Activated CD8-positive, alpha-beta memory T cell treated with anti-CD3 and anti-CD28 coated beads for 24 hours (primary cell): ENCODE measurements at places on chromosomes 4 and X.
A peak's percentile ranks its signal among the peaks of the same experiment; 100 is the strongest.

- DNase-seq: no peak
These were observed 2.4 kb upstream of the SLC9A6 start for GRCh38 chrX:135982860-135983259.

DNA sequence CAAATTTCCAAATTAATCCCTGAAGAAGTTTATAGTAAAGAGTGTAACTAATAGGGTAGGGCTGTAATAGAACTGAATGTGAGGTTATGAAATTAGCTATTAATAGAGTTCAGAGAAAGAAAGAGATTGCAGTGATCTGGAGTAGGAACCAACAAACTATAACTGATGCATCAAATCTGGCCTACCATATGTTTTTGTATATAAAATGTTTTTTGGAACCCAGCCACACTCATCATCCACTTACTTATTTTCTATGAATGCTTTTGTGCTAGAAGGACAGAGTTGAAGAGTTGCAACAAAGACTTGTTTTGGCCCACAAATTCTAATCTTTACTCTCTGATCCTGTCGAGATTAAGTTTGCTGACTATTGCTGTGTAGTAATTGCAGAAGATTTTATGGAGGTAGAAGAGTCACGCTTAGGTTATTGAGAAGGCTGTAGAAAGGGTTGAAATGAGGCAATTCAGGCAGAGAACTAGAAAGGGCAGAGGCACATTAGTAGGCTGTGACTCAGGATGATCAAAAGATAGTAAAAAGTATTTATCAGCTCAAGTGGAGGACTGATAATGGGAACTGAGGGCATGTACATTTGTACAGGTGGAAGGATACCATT lies 298.7 kb upstream of the EMCN start:
- DNase-seq: no peak

DNA sequence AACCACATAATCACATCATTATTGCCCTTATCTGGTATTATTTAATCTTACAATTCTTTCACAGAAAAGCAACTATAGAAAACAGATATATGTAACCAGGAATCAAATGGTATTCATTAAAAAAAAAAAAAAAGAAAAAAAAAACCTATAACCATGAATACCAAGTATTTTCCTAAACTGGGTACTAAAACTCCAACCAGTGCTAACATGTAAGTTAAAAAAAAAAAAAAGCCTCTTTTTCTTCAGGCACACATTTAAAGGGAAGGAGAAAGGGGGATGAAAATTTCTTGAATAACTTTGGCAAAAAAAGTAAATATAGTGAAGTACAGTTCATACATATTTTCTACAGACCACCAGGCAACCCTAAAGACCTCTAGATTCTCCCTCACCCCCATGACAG lies 2.1 kb downstream of the PPAT start:
- DNase-seq: no peak

GRCh38 chr4:125198916-125199315 lies 115.8 kb upstream of the FAT4 start:
- DNase-seq: no peak

DNA sequence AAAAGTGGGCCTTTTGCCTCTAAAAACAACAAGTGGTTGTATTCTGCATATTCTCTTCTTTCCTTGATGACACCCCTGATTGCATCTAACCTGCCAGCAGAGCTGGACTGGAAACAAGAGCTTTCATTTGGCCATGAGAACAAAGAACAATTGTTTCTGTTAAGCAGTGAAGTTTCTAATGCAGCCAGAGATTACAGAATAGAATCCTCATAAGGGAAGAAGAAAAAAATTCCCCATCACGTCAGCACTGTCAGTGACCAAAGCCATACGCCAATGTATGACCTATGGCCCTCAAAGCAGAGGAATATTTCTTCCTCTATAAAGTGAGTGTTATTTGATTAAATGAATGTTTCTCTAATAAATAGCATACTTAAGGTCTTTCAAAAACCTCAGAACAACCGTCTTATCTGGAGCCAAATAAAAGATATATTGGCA lies 529.1 kb upstream of the INTU start:
- no peak for DNase-seq

DNA sequence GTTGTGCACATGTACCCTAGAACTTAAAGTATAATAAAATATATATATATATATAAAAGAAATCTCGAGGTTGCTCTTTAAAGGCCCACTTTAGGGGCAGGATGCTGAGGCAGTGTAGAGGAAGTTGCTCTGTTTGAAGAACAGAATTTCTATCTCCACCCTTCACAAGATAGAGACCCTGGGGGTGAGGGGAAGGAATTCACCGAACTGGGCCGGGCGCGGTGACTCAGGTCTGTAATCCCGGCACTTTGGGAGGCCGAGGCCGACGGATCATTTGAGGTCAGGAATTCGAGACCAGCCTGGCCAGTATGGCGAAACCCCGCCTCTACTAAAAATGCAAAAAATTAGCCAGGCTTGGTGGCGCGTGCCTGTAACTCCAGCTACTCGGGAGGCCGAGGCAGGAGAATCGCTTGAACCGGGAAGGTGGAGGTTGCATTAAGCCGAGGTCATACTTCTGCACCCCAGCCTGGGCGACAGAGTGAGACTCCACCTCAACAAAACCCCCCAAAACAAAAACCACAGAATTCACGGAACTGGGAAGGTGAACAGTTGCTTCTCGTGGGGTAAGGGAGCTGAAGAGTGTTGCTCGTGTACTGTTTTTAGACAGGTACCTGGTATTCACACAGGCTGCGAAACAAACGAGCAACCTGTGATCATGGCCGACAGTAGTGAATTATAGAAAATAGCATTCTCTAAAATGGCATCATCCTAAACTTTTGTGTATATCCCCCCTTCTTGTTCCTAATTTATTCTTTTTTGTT lies 6.2 kb downstream of the PLAC8 start:
- DNase-seq: peak; percentile 74

DNA sequence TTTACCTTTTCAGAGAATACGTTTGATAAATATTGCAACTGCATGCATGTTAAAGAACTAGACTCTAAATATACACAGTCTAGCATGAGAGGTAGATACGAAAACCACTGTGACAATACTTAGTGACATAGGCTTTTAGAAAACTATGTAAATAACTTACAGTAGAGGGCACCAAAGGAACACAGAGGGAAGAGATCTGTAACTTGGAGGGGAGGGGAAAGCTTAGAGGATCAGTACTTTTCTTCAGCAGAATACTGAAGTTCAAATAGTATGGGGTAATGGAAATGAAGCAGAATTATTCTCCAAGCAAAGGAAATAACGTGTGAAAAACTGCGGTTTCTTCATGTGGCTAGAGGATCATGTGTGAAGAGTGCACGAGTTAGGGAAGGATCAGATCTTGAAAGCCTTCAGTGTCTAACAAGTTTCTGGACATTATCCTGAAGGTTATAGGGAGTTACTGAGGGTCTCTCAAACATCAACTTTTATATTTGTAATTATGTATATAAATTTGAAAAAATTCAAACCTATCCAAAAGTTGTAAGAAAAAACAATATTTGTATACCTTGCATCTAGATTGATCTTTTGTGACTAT lies 264.3 kb downstream of the NPFFR2 start:
- DNase-seq: no peak

GRCh38 chrX:102712981-102713625 lies 855 bp downstream of the GPRASP2 start:
- peak; percentile 60 for DNase-seq

DNA sequence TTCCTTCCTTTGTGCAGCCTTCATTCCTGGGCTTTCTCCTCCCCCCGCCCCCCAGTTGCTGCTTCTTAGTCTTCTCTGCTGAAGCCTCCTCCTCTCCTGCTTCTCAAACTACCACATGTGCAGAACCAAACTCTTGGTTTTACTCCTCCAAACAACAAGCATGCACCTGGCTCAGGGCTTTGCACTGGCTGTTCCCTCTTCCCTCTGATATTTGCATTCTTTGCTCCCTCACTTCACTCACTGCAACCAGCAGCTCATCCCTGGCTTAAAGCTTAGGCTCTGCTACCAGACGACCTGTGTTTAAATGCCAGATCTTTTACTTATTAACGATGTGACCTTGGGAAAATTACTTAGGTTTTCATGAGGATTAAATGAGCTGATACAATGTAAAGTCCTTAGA lies 51.4 kb downstream of the MED28 start:
- no peak for DNase-seq

DNA sequence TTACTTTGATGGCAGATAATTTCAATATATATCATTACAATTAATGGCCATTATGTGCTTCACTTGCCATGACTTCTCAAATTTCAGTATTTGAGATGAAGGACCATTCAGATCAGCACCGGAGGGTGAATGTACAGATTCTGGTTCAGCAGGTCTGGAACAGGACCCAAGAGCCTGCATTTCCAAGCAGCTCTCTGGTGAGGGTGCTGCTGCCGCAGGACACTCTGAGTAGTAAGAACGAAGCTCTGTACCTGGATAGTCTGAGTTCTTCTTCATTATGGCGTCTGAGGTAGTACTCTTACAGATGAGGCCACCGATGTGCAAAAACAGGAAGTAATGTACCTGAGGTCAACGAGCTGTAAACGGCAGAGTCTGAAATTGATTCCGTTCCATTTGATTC lies 228.2 kb downstream of the FBXW7 start:
- DNase-seq: no peak

DNA sequence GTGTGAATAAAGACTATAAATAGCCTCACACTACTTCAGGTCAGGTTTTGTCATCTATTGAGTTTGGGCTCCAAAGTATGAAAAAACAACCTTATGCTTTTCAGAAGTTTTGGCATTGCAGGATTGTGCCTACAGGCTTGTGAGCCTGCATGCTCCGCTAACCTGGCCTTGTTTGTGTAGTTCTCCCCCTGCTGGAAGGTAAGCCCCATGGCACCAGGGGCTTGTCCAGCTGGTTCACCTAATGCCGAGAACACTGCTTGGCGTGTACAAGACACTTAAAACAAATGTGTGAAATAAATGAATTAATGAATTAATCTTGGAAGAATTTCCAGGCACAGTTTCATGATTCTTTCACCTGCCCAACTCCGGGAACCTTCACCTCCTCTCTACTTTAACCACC lies 1.8 kb upstream of the HSD17B10 start:
- DNase-seq: peak; percentile 79

- DNase-seq: no peak
These were observed 3.3 kb upstream of the CBR4 start for GRCh38 chr4:169013396-169013795.

GRCh38 chrX:9710332-9710731 lies 55.3 kb downstream of the GPR143 start:
- DNase-seq: no peak

DNA sequence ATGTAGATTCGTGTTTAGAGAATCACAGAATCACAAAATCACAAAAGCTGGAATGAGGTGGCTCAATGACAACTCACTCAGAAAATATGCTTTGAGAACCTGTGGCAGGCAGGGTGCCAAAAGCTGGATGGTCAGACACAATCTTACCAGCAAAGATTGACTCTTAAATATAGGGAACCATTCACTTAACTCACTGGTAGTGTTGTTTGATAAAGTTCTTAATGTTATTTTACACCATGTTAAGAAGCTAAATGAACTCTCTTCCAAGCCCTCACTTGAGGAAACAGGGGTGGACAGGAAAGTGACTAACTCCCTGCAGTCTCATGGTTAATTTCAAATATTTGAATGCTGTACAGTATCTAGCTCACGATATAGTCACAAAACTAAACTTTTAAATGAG lies 5.7 kb upstream of the SCOC start:
- no peak for DNase-seq

GRCh38 chr4:145709843-145710242 lies 29.9 kb downstream of the C4orf51 start:
- DNase-seq: no peak

- DNase-seq: no peak
These were observed 26.1 kb upstream of the TMEM154 start for GRCh38 chr4:152705903-152706302.

DNA sequence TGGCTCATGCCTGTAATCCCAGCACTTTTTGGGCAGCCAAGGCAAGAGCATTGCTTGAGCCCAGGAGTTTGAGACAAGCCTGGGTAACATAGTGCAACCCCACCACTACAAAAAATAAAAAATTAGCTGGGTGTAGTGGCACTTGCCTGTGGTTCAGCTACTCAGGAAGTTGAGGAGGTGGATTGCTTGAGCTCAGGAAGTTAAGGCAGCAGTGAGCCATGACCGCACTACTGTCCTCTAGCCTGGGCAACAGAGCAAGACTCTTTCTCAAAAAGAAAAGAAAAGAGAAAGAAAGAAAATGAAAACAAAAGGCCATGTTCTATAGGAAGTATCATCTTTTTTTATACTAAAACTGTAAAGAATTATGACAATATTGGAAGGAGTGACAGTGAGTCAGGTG lies 38.5 kb downstream of the NEK1 start:
- DNase-seq: no peak

- no peak for DNase-seq
These were observed 128.9 kb downstream of the PRKX start for GRCh38 chrX:3584415-3584996.

DNA sequence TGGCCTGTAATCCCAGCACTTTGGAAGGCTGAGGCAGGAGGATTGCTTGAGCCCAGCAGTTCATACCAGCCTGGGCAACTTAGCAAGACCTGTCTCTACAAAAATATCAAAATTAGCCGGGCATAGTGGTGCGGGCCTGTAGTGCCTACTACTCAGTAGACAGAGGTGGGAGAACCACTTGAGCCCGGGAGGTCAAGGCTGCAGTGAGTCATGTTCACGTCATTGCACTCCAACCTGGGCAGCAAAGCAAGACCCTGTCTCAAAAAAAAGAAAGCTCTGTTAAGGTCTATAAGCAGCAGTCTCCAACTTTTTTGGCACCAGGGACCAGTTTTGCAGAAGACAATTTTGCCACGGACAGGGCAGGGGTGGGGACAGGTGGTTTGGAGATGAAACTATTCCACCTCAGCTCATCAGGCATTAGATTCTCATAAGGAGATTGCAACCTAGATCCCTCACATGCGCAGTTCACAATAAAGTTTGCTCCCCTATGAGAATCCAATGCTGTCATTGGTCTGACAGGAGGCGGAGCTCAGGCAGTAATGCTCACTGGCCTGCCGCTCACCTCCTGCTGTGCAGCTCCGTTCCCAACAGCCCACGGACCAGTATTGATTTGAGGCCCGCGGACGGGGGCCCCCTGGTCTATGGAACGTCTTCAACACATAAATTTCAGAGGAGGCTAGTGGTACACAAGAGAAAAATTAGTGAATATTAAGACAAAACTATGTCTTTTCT lies 67.9 kb downstream of the KLHL8 start:
- no peak for DNase-seq

DNA sequence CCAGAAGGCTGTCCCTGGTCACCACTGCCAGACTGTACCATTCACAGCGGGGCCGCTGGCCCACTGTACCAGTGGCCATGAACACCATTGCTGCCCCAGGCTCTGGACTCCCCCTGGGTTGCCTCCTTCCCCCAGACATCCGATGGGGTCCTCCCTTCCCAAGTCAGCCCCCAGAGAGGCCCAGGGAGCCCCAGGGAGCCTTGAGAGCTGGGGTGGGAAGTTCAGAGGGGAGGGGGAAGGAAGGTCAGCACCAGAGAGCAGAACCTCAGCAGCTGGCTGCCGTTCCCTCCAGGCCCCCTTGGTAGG lies 441 bp upstream of the ARHGAP4 start:
- DNase-seq: no peak

- DNase-seq: no peak
These were observed 2.4 kb upstream of the PKD2 start for GRCh38 chr4:88005076-88005475.
